ENCODE measurements at places on chromosomes 2 and 18. TPM values are rescaled to one million over a fixed set of nuclear protein-coding genes. Genes with fewer than 3 reads are reported as not detected.

Gene CCBE1
- total RNA-seq, result not detected

Gene POTEI
- not detected for total RNA-seq

Gene CYP26B1
- total RNA-seq, result not detected

GRCh38 chr2:231514951-231515297 is 15.3 kb downstream of the NMUR1 start:
- H3K27me3 ChIP-seq, result no peaks in the 10 kb centered on the region
- no peak for DNase-seq
- peak overlapping the region; percentile 92 for H3K27ac ChIP-seq
- no peaks in the 10 kb centered on the region for H3K36me3 ChIP-seq
- H3K4me1 ChIP-seq, result peaks cover 13% of the 10 kb centered on the region

DNA sequence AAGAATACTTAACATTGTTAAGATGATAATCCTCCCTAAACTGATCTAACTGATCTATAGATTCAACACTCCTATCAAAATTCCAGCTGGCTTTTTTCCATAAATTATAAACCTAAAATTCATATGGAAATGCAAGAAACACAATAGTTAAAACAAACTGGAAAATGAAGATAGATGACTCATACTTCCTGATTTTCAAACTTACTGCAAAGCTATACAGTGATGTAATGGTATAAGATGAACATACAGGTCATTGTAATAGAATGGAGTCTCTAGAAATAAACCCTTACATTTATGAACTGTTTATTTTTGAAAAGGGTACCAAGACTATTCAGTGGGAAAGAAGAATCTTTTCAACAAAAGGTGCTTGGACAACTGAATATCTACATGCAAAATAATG is 32.3 kb downstream of the UBXN4 start:
- no peak overlapping the region for H3K27ac ChIP-seq
- peaks cover 12% of the 10 kb centered on the region for H3K36me3 ChIP-seq
- H3K4me3 ChIP-seq, result no peak overlapping the region

DNA sequence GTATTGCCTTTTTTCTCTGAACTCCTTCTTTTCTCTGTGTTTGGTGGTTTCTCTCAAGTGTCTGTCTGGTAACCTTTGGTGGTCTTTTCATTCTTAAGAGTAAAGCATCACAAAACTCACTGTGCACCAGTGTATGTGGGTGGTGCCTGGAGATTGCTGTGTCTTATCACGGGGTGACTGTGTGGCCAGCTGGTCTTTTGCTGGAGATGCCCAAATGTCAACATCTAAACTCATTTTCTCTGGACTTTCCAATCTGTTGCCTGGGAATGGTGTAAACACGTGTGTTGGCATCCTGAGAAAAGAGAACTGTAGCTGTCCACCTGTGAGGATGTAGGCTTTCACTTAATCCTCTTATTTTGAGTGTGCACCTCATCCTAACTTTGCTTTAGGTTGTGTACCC is 323.2 kb downstream of the AGPS start:
- no peaks in the 10 kb centered on the region for H3K27me3 ChIP-seq
- no peak for DNase-seq
- no peak overlapping the region for H3K4me3 ChIP-seq

GRCh38 chr2:186783254-186783653 is 65.7 kb downstream of the ZSWIM2 start:
- no peaks in the 10 kb centered on the region for H3K27me3 ChIP-seq
- H3K4me1 ChIP-seq, result no peaks in the 10 kb centered on the region
- DNase-seq, result no peak
- no peak overlapping the region for H3K27ac ChIP-seq
- no peaks in the 10 kb centered on the region for H3K36me3 ChIP-seq

All from B cell (primary cell).